ENCODE measurements at places on chromosomes 2 and 18.
A peak's percentile ranks its signal among the peaks of the same experiment; 100 is the strongest.

DNA sequence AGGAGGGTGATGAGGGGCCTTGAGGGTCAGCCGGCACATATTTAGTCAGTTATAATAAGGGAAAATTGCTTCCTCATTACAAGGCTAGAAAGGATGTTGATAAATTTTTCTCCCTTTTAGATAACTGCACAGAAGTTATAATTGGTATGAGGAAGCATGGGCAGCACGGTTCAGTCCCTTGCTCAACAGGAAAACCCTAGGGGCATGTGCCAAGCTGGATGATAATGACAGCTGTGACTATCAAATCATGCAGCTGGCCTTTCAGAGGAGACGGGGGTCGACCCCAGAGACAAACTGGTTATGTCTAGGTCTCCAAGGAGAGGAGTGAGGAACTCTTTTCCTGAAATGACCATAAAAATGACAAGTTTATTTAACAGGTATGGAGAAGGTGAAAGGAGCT, 448.1 kb upstream of the VRK2 start:
- no peaks in the 10 kb centered on the region for H3K27me3 ChIP-seq
- H3K36me3 ChIP-seq = no peaks in the 10 kb centered on the region
- no peak overlapping the region for H3K27ac ChIP-seq
- no peak for DNase-seq
- no peak overlapping the region for H3K4me3 ChIP-seq

- H3K27ac ChIP-seq = no peak overlapping the region
- H3K36me3 ChIP-seq = no peaks in the 10 kb centered on the region
- no peak for DNase-seq
- no peaks in the 10 kb centered on the region for H3K27me3 ChIP-seq
- H3K4me1 ChIP-seq = peaks cover 15% of the 10 kb centered on the region
Observed at GRCh38 chr2:98708396-98709186, 22.3 kb downstream of the MGAT4A start.

GRCh38 chr2:5482929-5483331, 209.3 kb upstream of the SOX11 start:
- H3K4me3 ChIP-seq = no peak overlapping the region
- no peaks in the 10 kb centered on the region for H3K4me1 ChIP-seq
- no peaks in the 10 kb centered on the region for H3K36me3 ChIP-seq
- no peaks in the 10 kb centered on the region for H3K27me3 ChIP-seq
- DNase-seq = peak; percentile 43

DNA sequence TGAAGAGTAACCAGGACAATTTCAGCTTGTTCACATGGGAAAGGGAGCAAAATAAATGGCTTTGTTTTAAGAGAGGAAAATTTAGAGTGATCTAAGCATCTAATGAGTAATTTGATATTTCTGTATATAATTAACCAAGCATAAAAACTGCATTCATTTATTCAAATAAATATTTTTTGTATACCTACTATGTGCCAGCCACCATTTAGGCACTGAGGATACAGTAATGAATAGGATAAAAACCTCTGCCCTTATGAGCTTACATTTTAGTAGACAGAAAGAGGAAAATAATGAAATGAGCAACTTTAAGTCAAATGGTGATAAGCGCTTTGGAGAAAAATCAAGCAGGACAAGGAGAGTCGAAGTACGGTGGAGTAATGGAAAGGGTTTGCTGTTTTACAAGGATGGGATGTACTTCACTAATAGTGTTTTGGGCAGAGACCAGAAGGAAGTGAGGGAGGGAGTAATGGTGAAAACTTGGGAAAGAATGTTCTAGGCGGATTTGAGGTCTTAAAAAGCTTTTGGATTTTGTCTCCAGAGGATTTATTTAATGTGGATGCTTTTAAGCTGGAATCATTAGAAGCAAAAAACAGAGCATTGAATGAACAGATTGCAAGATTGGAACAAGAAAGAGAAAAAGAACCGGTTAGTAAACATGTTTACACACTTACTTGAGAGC, 17.4 kb downstream of the NDC80 start:
- H3K4me3 ChIP-seq = no peak overlapping the region
- H3K36me3 ChIP-seq = peaks cover 5% of the 10 kb centered on the region
- no peak for DNase-seq
- no peaks in the 10 kb centered on the region for H3K27me3 ChIP-seq
- no peak overlapping the region for H3K27ac ChIP-seq

GRCh38 chr2:64219149-64219548, 74.9 kb upstream of the PELI1 start:
- no peak overlapping the region for H3K4me3 ChIP-seq
- no peaks in the 10 kb centered on the region for H3K27me3 ChIP-seq
- no peak overlapping the region for H3K27ac ChIP-seq
- H3K4me1 ChIP-seq = no peaks in the 10 kb centered on the region
- no peaks in the 10 kb centered on the region for H3K36me3 ChIP-seq

- H3K27ac ChIP-seq = no peak overlapping the region
- peaks cover 6% of the 10 kb centered on the region for H3K27me3 ChIP-seq
- H3K36me3 ChIP-seq = no peaks in the 10 kb centered on the region
- no peak overlapping the region for H3K4me3 ChIP-seq
- no peaks in the 10 kb centered on the region for H3K4me1 ChIP-seq
Observed at GRCh38 chr2:216996279-216996845, 136.5 kb upstream of the TNP1 start.

- no peak for DNase-seq
- H3K4me3 ChIP-seq = peak overlapping the region; percentile 87
- H3K4me1 ChIP-seq = peaks cover 19% of the 10 kb centered on the region
- peak overlapping the region; percentile 98 for H3K27ac ChIP-seq
Observed at GRCh38 chr2:219207134-219207883, 727 bp downstream of the ZFAND2B start.

DNA sequence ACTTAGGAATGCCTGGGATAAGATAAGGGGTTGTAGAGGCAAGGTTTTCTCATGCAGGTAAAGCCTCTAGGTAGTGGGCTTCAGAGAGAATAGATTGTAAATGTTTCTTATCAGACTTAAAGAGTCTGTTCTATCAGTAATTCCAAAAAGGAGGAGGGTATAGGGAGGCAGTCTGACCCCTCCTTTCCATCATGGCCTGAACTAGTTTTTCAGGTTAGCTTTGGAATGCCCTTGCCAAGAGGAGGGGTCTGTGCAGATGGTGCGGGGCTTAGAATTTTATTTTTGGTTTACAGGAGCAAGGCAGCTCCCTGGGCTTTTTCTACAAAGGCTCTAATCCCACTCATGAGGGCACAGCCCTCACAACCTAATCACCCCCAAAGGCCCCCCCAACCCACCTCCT, 135.0 kb downstream of the B3GNT2 start:
- no peaks in the 10 kb centered on the region for H3K4me1 ChIP-seq
- H3K27ac ChIP-seq = no peak overlapping the region
- no peaks in the 10 kb centered on the region for H3K36me3 ChIP-seq
- no peak overlapping the region for H3K4me3 ChIP-seq
- no peak for DNase-seq

GRCh38 chr2:40279001-40279400, 172.9 kb downstream of the SLC8A1 start:
- no peak for DNase-seq
- H3K27ac ChIP-seq = no peak overlapping the region
- H3K4me3 ChIP-seq = no peak overlapping the region
- no peaks in the 10 kb centered on the region for H3K27me3 ChIP-seq
- H3K36me3 ChIP-seq = no peaks in the 10 kb centered on the region
- H3K4me1 ChIP-seq = peaks cover 16% of the 10 kb centered on the region

GRCh38 chr2:79833235-79833878, 320.5 kb downstream of the CTNNA2 start:
- H3K27ac ChIP-seq = no peak overlapping the region
- no peaks in the 10 kb centered on the region for H3K4me1 ChIP-seq
- DNase-seq = no peak
- no peak overlapping the region for H3K4me3 ChIP-seq

GRCh38 chr2:176643646-176644045, 374.4 kb downstream of the MTX2 start:
- H3K4me3 ChIP-seq = no peak overlapping the region
- H3K4me1 ChIP-seq = no peaks in the 10 kb centered on the region
- H3K27me3 ChIP-seq = peaks cover 73% of the 10 kb centered on the region
- no peaks in the 10 kb centered on the region for H3K36me3 ChIP-seq
- no peak for DNase-seq
- no peak overlapping the region for H3K27ac ChIP-seq

Measured in large intestine (tissue), 12 donors.